ENCODE measurements at places on chromosomes 3 and 15.

DNA sequence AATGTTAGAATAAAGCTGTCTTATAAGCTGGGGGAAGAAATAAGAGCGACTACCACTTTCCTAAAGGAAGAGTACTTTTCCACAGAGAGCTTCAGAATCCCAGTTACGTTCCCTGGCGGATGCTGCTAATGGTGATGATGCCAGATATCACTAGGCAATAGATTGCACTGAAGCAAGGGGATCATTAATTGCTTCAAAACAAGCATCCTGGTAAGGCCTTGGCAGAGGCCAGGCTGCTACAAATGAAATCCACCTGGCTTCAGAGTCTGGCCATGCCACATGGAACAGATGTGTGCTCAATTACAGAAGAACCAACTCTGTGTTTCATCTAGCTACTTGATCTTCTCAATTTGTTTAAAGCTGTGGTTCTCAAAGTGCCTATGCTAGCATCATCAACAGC lies 129.2 kb upstream of the IL12A start:
- no peak for ATAC-seq

DNA sequence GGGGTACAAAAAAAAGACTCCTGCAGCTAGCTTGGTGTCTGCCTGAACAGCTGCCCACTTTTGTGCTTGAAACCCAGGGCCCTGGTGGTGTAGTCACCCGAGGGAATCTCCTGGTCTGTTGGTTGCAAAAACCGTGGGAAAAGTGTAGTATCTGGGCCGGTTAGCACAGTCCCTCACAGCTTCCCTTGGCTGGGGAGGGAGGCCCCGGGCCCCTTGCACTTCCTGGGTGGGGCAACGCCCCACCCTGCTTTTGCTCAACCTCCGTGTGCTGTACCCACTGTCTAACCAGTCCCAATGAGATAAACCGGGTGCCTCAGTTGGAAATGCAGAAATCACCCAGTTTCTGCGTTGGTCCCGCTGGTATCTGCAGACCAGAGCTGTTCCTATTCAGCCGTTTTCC lies 211.7 kb upstream of the ZPLD1 start:
- ATAC-seq: no peak

- ATAC-seq: no peak
Measured at GRCh38 chr15:97165205-97165604, 795.3 kb upstream of the ARRDC4 start.

GRCh38 chr3:57864853-57865252 lies 108.7 kb downstream of the SLMAP start:
- no peak for ATAC-seq

DNA sequence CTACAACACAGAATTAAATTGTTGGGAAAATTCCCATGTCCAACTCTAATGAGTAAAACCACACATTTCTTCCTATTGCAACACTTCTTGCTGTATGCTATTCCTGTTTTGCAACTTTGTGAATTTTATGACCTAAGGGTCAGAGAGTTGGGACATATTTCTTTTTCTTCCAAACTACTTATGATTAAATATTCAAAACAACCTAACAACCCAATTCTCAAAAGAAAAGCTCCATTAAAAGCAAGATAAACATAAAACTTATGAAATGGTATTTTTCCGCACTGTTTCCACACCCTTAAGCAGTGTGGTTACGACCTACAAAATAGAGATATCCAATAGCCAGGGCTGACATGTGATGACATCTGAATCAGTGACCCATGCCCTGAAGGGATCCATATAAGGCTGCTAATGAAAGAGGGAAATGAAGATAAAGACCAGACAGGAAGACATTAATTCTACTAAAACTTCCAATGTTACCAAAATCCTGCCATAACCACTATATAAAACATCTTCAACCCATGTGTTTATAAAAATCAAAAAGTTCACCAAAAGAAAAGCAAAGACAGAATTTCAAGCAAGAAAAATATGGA lies 45.6 kb downstream of the DMXL2 start:
- no peak for ATAC-seq

GRCh38 chr3:140122183-140122582 lies 187.2 kb downstream of the CLSTN2 start:
- no peak for ATAC-seq

- no peak for ATAC-seq
Measured at GRCh38 chr15:98763179-98763578, 114.8 kb downstream of the IGF1R start.

DNA sequence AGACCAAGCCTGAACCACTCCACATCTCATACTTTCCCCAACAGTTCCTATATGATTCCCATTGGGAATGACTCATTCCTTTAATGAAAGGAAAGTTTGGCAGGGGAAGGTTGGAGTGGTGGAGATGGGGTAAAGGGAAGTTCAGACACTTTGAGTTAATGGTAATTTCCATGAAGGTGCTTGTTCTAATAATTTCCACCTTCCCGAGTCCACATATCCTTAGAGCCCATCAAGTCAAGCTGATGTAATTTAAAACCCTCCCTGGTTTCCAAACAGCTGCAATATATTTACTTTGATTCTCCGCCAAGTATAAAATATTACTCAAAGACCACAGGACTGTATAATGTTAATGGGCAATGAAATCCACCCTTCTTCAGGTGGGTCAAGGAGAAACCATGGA lies 95.0 kb upstream of the GALNT15 start:
- ATAC-seq: no peak

DNA sequence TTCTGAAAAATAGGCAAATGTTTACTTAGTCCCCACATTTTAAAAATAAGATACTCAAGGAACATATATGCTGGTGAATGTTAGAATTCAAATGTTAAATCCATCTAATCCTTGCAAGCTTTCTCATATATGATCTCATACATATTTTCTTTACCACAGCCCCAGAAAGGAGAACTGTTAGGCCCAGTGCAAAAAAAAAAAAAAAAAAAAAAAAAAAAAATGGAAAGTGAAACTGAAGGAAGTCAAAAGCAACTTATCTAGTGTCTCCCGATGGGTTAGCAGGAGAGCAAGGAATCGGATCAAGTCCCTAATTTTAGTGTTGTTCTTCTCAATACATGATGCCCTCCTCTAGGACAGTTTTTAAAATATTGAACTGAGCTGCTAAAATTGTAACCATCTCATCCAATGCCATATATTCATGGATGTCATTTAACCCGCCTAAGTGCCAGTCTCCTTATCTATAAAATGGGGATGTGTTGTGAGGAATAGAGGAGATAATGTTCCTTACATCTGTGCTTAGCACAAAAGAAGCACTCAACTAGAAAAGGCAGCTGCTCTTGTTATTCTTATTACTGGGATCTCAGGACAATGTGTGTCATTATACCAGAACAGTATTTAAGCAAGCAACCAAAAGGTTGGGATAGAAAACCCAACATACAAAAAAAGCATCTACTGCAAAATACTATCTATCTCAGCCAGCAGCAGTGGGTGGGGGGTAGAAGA lies 279.7 kb downstream of the MAGI1 start:
- ATAC-seq: no peak

- ATAC-seq: no peak
Measured at GRCh38 chr3:47404431-47404876, 23.6 kb downstream of the PTPN23 start.

- ATAC-seq: no peak
Measured at GRCh38 chr3:14278265-14278798, 99.7 kb downstream of the LSM3 start.

DNA sequence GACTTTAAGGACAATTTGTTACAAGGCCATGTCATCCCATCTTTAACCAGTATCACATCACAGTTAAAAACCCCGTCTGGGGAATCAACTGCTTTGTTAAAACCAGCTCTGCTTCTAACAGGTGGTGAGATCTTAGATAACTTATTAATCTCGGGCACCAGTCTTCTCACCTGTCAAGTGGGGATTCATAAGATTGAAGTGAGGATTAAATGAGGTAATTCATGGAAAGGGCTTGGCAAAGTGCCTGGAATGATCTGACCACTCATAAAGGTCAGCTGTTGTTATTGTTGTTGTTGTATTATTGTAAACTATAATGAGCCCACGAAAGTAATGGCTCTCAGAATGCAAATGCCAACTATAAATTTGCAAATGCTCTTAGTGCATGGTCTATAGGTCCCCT lies 30.1 kb upstream of the SLC24A5 start:
- no peak for ATAC-seq

- ATAC-seq: peak; percentile 59
Measured at GRCh38 chr15:38671675-38672254, 107.2 kb upstream of the RASGRP1 start.

GRCh38 chr3:133083395-133083794 lies 45.2 kb downstream of the TMEM108 start:
- no peak for ATAC-seq

- no peak for ATAC-seq
Measured at GRCh38 chr3:53242155-53242554, 13.7 kb downstream of the TKT start.

DNA sequence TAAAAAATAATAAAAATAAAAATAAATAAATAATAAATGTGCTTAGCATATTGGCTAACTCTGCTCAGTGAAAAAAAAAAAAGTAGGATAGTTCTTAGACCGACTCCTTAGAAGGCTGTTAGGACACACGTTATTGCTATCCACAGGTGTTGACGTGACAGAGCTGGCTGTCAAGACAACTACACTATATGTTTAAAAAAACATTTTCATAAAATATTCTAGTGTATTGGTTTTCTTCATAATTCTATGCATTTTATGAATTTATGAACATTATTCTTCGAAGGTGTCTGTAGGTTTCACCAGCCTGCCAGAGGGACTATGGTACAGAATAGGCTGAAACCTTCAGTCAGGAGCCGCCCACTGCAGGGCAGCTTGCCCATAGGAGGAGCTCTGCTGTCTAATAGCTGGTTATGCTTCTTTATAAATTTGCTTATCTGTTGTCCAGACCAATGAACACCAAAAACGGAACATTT lies 9.2 kb downstream of the TM4SF1 start:
- no peak for ATAC-seq

All from activated T-helper 17 cell treated with anti-CD3 and anti-CD28 coated beads, Interleukin-2, amount 50 U/mL, for 72 hours (primary cell).